NCI-H774 (cell line): ENCODE measurements at places on chromosomes 3 and 15.

- DNase-seq, result no peak
Observed at GRCh38 chr3:159322322-159322939, 520.6 kb downstream of the MFSD1 start.

DNA sequence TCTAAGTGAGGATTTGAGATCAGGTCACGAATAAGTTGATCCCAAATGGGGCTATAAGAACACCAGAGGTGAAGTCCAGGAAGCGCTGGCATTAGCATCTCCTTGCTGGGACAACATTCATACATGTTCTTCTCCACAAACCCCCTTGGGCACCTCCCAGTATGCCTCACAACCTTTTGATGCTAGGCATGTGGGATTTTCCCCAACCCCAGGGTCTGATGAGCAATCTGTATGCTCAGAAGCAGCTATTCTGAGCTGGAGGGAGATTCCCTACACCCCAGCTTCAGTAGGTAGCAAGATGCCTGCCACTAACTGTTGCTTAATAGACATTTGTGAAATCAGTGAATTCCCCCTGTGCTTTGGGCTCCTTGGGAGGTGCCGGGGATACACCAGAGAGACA lies 32.2 kb downstream of the SLC6A11 start:
- no peak for DNase-seq

GRCh38 chr3:122678506-122678905 lies 2.1 kb upstream of the PARP14 start:
- no peak for DNase-seq

DNA sequence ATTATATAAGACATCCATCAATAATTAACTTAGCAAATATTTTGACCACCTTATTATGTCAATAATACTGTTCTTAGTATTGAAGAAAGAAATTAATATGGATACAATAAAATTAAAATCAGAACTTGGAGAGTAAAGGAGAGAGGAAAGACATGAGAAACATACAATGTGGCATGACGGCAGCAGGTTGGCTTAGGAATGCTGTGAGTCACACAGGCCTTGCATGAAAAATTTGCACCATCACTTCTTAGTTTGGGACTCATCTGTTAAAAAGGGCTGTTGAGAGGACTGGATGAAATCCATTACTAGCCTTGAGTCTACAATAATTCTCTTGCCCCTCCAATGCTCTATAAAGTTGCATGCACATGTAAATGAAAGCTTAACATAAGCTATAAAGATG lies 880.8 kb downstream of the ROBO1 start:
- DNase-seq, result no peak

GRCh38 chr15:93987068-93987467 lies 244.3 kb upstream of the MCTP2 start:
- DNase-seq, result no peak

GRCh38 chr3:113534365-113534764 lies 2.0 kb downstream of the SIDT1 start:
- no peak for DNase-seq

- DNase-seq, result no peak
Observed at GRCh38 chr3:41975416-41976103, 13.7 kb upstream of the ULK4 start.

GRCh38 chr3:37922721-37923568 lies 61.3 kb downstream of the CTDSPL start:
- DNase-seq, result no peak

DNA sequence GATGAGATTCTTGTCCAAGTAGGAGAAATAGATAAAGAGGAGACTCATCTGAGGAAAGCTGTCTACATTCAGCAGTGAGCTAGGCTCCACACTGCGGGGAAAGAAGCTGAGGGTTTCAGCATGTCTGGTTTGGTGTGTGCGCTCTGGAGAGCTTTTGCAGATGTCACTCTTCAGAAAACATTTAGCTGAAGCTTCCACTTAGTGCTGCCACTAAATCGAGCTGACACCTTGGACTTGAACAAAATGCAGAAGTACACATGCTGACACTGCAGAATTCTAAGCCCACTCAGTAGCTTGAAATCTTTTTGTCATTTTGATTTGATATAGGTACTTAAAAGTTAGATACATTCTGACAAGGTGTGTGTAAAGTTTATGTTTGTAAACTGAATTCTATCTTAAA lies 32.3 kb upstream of the CRTC3 start:
- no peak for DNase-seq

DNA sequence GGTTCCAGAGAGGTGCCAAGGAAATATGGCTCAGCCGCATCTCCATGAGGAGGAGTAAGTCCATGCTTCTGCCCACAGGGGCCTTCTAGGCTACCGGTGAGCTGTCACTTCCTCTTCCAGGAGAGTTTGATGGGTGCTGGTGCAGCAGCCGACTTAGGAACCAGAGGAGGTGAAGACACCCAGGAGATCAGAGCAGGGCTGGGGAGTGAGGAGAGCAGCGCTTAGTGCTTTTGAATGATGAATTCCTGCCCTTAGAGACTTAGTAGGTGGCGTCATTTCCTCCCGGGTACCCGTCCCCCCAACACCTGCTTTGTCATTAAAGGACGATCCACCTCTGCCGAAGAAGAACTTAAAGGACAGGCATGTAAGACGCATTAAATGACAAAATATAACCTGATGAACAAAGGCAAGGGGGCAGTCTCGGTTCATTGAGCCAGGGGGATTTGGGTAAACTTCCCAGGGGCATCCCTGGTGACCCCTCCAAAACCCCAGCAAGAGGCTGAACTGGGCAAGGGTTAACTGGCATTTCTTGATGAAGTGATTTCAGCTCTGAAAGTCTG lies 67.6 kb downstream of the HES1 start:
- peak; percentile 14 for DNase-seq

- no peak for DNase-seq
Observed at GRCh38 chr3:187027531-187028278, 97.4 kb downstream of the ST6GAL1 start.

DNA sequence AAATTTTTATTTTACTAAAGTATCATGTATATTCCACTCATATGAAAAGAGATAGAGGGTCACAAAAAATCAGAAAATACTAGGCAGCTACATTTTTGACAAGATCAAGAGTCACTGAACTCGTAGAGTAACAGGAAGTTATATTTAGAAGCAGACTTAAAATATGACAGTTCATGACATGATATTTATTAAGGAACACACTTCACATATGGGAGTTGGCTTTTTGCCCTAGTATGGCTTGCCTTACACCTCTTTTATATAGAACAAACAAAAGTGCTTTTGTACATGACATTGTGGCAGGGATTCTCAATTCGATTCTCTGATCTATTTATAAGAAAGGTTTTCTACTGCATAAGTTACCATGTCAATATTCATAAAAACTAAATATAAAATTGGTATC lies 80.1 kb upstream of the GBE1 start:
- no peak for DNase-seq

- no peak for DNase-seq
Observed at GRCh38 chr15:58433597-58434333, 2.0 kb downstream of the LIPC start.

GRCh38 chr3:96779810-96780209 lies 34.6 kb upstream of the EPHA6 start:
- DNase-seq, result no peak

DNA sequence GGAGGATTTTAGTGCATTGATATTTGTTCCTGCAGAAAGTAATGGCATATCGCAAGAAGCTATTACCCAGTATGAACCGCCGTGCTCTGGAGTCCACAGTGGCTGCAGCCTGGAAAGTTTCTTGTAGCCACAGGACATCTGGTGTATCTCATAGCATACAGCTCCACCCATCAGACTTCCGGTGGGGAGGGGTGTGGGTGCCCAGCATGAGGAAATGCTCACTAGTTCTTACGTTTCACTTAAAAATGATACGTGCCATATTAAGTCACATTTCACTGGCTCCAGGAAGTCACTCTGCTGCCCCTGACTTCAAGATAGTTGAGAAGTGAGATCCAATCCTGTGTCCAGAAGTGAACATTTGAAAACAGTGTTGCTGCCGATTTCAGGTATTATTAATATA lies 990.4 kb downstream of the GBE1 start:
- DNase-seq, result no peak

GRCh38 chr3:11507719-11508118 lies 136.0 kb downstream of the VGLL4 start:
- DNase-seq, result no peak

GRCh38 chr3:123420416-123420968 lies 28.4 kb downstream of the ADCY5 start:
- no peak for DNase-seq

GRCh38 chr3:25252291-25252690 lies 175.8 kb upstream of the RARB start:
- DNase-seq, result no peak

- no peak for DNase-seq
Observed at GRCh38 chr15:73752806-73753193, 351 bp downstream of the INSYN1 start.

DNA sequence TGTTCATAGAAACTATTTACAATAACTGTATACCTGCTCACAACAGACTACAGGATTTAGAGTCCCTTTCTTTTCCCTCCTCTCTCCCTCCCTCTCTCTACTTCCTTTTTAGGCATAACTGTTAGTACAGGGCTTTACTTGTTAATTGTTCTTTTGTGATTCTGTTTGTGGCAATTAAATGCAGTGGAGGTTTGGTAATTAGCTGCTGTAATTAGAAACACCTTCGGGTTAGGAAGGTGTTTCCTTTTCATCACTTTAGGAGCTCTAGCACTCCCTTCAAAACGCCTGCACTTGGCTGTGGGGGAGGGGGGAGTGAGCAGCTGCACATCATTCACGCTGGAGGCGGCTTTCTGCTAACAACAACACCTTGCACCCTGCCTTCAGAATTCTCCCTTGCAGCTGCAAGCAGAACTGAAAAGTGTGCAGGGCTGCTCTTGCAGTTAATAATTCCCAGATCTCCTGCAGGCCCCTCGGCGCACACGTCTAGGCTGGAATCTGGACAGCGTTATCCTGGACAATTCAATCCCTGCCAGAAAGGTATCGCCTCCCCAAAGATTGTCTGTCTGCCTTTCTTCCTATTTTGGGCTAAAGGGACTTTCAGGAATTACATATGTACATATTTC lies 242.6 kb upstream of the RGMA start:
- DNase-seq, result no peak
